ENCODE measurements at places on chromosomes 11 and 22.

DNA sequence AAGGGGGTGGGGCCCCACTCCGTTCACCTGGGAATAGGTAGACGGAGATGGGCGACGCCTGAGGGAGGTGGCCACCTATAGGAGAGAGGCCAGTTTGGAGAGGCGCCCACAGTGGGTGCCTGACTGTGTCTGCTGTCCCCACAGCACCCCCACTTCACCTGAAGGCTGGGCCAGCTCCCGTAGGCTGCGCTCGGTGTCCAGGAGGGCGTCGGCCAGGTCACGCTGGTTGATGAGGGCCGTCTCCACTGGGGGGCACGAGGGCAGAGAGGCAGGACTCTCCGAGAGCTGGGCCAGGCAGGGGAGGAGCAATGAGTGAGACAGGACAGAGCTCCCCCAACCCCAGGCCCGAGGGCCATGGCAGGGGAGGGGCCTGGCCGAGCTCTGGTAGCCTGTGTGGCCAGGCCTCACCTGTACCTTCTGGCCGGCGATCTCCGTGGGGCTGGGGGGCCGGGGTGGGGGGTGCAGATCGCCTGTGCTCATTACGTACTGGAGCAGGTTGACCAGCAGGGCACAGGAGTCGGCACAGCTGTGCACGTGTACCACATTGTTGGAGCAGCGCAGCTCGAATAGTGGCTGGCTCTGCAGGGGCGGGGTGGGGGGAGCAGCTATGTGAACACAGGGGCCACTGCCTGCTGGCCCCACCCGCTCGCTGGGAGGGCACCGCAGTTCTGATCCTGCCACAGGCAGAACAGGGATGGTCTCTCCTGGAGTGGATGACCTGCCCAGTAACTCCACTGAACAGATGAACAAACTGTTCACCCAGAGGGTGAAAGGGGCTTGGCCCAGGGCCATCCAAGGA is 14.7 kb downstream of the ATG2A start:
- no peak for DNase-seq

GRCh38 chr11:91265946-91266345 is 958.7 kb upstream of the FAT3 start:
- no peak for DNase-seq

DNA sequence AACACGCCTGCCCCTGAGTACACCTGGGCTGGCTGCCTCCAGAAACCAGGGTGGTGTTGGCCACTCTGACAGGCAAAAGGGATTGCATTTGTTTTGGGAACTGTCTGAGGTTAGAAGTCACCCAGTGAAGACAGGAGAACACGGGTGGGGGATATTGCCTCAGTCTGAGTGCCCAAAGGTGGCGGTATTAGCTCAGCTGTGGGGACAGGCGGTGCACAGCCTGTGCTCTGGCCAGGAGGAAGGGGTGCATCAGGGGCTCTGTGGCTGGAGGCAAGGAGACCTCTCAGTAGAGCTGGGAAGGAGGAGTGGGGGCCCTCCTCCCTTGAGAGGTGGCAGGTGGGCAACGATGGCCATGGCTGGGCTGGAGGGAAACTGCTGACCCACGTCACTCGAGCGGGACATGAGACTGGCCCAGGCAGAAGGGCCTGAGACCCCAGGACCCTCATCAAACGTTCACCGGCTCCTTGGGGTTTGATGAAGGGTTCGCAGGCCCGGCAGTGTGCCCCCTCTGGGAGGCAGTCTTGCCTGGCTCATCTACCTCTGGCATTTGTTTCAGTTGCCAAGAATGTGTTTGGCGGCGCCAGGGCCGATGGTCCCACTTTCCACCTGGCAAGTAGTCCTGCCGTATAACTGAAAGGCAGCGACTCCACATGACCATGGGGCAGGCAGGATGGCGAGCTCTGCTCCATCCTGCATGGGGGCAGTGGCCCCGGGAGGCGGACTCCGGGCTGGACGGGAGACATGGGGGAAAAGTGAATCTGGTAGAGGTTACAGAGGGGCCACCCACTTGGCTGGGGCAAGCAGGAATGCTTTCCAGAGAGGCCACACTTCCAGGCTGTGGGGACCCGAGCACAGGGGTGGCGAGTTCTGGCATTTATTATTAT is 52.8 kb upstream of the SMIM38 start:
- DNase-seq: no peak

DNA sequence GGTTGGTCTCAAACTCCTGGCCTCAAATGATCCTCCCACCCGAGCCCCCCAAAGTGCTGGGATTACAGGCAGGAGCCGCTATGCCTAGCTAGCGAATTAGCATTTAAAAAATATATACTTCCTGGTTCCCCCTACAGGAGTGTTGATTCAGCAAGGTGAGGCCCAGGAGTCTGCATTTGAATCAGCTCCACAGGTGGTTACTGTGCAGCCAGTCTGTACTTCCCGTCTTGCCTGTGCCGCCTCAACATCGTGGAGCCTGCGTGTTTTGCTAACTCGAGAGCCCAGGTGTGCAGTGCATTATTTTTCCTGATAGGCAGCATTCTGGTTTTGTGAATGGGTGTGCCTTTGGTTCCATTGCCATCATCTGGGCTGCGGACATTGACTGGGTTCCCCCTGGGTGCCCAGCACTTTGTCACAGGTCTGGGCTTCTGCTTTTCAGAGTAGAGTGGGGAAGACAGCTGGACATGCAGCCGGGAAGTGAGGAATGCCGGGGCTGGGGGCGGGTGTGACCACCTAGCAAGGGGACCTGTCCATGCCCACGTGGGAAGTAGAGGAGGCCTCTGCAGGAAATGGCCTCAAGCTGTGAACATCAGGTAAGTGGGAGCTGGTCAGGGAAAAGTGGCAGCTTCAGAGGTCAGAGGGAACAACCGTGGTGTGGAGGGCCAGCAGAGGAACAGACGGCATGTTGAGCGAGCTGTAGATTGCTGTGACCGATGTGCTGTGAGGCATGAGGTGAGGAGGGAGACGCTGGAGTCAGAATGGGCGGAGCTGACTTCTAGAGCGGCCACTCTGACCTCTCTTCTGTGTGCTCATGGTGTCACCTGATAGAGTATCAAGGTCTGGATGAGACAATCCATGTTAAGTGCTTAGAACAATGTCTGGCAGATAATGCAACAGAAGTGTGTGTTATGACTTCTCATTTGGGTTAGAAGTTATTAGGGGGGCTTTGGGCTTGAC is 42.2 kb downstream of the PPFIA1 start:
- no peak for DNase-seq

GRCh38 chr11:44805596-44805995 is 78.8 kb downstream of the TSPAN18 start:
- DNase-seq: no peak

- DNase-seq: no peak
These were observed 107.0 kb downstream of the KCNQ1OT1 start for GRCh38 chr11:2592559-2593392.

- no peak for DNase-seq
These were observed 46.8 kb downstream of the PAMR1 start for GRCh38 chr11:35478471-35479091.

DNA sequence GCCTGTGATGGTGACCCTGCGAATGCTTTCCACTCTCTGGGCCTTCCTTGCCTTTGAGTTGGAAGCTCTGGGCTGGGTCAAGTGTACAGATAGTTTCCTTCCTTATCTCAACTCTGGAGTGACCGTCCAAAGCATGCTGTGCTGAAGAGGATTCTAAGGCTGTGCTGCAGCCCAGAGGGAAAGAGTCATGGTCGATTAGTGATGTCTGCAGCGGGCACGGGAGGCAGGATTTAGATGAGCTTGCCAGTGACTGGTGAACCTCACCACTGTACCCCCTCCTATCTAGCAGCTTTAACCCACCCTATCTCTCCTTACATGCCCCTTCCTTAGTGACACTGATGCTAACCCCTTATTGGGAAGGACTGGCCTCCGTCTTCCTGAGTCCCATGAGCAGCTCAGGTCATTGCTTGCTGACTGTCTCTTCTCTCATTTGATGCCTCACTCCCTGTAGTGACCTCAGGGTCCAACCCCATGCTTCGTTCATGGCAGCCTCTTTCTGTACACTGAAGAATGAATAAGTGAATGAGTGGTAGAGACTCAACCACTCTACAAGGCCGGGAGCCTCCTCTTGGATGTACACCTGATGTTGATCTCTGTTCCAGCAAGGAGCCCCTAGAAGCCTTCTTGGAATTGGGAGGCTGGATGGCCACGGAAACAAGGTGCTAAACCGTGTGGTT is 6.7 kb downstream of the GNAZ start:
- DNase-seq: no peak

GRCh38 chr22:22895776-22896445 is 8.3 kb downstream of the IGLL5 start:
- DNase-seq: no peak

GRCh38 chr11:8533332-8533731 is 60.7 kb downstream of the STK33 start:
- no peak for DNase-seq

- no peak for DNase-seq
These were observed 452 bp upstream of the ATXN10 start for GRCh38 chr22:45670981-45671782.

DNA sequence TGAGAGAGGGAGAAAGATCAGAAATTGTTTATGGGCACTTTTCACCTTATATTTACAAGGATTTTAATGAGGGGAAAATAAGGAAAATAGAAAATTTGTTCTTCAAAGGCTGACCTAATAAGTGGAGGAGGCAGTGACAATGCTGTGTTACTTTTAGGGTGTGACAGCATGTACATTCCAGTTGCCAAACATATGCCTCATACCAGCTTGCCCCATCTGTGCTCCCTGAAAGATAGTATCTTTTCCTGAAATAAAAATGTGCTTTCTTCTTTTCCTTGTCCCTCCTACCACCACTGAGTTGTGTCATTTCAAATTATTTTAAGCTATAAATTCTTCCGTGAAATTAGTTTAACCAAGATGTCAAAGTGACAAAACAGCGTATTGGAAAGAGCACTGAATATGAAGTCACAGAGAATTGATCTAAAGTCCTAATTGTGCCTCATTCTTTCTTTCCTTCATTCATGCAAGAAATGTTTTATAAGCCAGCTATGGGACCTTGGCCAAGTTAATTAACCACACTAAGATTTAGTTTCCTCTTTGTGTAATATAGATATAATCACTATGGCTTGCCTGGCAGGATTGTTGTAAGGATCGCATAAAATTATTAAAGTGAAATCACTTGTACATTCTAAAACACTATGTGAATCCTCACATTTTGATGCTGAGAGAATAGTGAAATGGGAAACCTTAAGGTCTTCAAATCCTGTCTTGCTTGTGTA is 1307.5 kb upstream of the TENM4 start:
- DNase-seq: no peak

GRCh38 chr11:35365395-35365794 is 54.0 kb downstream of the SLC1A2 start:
- no peak for DNase-seq

DNA sequence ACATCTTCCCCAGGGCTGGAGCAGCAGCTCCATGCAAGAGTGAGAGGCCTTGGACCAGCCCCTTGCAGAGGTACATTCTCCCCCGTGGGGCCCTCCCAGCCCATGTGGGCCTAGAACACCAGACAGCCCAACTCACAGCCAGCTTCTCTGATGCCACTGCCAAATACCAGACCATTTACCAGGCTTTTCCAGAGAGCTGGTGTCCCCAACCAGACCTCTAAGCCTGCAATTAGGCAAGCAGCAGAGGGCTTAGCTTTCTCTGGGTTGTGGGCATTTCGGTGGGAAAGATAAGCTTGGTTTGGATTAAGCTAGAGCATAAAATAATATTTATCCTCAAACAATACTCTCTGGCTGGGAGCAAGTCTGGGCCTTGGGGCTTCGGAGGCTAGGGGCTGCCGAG is 75.6 kb downstream of the TP53I11 start:
- no peak for DNase-seq

DNA sequence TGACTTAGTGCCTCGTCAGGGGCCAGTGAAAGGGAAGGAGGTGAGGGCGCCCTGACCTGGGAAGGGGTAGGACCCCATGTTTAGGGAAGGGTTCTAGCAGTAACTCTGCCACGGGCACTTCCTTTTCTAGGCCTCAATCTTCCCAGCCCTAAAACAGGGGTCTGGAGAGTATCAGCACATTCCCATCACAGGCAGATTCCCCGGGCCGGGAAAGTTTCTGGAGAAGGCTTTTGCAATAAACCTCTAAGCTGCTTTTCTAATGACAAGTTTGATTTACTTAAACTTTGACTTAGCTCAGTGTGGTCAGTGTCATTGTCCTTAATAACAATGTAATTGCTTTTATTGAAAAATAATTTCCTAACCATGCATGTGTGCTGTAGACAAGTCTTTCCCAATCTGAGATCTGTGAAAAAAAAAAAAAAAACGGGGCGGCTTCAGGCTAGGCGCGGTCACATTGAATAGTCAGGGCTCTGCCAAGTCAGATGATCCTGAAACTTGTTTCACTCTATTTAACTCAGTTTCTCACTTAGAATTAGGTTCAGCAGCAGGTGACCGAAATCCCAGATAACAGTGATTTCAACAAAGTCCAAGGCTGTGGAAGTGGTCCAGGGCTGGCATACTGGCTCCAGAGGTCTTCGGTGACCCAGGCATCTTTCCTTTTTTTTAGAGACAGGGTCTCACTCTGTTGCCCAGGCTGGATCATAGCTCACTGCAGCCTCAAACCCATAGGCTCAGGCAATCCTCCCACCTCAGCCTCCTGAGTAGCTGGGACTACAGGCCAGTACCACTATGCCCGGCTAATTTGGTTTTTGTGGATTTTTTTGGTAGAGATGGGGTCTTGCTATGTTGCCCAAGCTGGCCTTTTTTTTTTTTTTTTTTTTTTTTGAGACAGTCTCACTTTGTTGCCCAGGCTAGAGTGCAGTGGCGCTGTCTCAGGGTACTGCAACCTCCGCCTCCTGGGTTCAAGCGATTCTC is 19.5 kb upstream of the TAB1 start:
- no peak for DNase-seq

DNA sequence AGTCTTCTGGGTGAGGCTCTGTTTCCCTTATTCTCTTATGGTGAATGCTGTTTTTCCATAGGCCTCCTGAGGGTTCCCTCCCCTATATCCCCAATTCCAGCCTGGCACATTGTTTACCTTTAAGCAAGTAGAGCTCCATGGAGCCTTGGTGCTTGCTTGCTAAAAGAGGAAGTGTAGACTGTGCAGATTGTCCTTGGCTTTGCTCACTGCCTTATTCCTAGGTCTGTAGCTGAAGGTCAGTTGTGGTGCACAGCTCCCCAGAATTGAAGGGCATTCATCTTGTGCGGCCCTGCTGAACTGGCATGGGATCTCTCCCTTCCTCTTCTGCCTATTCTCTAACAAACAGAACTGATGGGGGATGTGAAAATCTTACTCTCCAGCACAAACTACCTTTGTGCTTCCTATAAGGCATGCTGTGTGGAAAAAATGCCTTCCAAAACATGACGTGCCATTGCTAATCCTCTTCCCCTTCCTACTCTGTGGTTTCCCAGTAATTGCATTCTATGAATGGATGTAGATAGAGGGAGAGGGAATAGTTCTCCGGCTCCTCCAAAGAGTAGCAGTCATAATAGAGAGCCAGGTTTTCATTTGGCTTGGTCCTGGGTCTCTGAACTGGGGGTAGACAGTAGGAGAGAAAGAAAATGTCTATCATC is 34.2 kb upstream of the PLET1 start:
- DNase-seq: no peak

Data from activated effector memory CD4-positive, alpha-beta T cell treated with Interleukin-2 at 50 U/mL for 16 hours (primary cell).